ENCODE measurements at places on chromosomes 12 and 14.

GRCh38 chr12:3097186-3097804 is 20.1 kb downstream of the TSPAN9 start:
- no peak for DNase-seq

- DNase-seq, result no peak
Observed at GRCh38 chr12:121456551-121456950, 56.6 kb downstream of the RNF34 start.

DNA sequence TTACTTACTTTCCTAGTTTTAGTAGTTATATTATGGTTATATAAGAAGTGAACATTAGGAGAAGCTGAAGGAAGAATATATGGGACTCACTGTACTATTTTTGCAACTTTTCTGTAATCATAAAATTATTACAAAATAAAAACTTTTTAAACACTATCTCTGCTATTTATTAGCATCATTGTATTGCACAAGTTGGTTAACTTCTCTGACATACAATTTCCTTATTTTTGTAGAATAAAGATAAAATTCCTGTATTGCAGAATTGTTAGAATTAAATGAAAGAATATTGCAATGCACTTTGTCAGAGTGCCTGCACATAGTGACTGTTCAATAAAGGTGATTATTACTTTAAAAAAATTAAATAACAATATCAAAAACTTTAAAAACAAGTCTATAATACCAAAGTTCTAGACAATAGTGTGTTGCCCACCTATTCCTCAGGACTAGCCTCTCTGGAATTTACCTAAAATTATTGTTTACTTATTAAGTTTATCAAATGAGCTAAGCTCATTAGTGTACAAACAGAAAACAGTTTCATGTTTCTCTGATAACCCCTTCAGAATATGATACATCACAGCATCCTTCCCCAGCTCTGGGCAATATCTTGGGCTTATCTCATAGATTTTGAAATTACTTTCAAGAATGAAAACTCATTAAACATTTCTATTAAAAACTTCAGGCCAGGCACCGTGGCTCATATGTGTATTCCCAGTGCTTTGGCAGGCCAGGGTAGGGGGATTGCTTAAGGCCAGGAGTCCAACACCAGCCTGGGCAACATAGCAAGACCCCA is 77.4 kb upstream of the TMPO start:
- no peak for DNase-seq

DNA sequence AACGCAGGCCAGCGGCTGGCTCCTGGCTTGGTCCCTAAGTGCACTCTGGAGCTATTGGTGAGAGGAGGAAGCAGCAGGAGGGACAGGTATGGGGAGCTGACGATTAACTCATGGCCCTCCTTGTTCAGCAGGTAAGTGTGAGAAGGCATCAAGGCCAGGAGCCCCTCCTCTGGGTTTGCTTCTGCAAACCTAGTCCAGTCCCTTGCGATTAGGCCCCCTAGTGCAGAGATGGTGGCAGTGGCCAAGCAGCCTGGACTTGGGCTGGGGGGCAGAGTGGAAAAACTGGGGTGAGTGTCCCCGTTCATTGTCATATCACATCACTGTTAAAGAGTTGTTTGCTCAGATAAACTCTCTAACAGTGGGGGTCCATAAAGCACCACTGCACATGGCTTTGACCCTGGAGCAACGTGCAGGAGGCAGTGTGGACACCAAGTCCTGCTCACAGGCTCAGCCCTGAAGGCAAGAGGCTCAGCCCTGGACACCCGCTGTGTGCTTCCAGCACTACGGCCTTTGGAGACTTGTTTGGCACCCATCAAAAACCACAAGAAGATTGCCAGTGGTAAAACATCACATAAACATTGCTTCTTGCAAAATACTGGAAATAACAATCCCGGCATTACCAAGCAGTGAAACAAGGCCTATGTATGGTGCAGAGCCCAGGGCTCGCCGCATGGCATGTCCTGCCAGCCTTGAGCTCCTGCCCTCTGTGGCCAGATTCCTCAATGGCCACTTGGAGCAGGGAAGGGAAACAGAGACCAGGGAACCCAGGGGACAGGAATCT is 184.3 kb upstream of the RTL1 start:
- DNase-seq, result no peak

GRCh38 chr12:67025543-67026114 is 243.5 kb upstream of the CAND1 start:
- DNase-seq, result no peak

DNA sequence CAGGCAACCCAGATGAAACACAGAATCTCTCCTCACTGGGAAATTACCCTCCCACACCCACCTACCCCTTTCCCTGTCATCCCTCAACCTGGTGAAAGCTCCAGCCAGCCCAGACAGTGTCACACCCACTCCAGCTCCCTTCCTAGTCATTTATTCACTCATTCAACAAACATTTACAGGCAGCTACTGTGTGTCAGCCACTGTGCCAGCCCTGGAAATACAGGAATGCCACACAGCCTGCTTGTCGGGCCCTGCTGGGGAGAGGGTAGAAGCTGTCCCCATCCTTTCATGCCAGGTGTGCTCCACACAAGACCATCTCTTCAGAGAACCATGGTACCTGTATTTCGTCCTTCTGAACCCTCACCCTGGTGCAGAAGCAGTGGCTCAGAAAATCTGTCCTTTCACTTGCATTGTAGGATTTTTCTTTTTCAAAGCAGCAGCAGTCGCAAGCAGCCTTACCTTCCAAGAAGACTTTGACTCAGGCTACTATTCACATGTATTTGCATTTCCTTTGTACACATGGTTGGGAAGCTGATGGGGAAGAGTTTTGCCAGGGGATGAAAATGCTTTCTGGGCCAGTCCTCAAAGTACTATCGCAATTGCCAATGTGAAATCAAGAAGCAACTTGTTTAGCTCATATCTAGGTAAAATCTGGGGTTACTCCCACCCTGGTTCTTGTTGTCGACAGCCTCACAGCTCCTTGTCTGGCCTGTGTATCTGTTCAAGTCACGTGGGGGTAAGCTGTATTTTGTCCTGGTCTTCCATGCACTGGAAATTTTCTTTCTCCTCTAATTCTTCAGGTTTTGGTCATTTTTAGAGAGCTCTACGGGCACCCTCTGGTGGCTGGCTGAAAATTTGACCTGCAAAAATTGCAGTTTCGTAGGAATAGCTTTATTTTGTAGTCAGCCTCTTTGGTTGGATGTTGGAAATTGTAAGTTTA is 147.4 kb upstream of the EGLN3 start:
- peak; percentile 33 for DNase-seq

- no peak for DNase-seq
Observed at GRCh38 chr12:113184098-113184899, 979 bp downstream of the DDX54 start.

DNA sequence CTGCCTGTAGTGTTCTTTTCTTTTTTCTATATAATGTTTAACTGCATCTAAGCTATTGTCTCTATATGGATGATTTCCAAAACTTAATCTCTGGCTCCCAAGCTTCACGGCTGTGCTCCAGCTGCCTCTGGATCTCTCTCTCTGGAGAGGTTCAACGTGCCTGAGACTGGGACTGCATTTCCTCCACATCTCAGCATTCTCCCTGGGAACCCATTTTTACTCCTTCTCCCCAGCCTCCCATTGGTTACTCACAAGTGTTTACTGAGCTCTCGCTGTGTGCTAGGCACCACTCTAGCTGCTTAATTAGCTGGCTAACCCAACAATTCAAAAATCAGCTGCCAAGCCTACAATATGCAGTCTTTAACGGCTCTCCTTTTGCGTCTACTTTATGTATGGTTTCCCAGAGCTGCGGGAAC is 34.7 kb downstream of the FBXL14 start:
- DNase-seq, result no peak

DNA sequence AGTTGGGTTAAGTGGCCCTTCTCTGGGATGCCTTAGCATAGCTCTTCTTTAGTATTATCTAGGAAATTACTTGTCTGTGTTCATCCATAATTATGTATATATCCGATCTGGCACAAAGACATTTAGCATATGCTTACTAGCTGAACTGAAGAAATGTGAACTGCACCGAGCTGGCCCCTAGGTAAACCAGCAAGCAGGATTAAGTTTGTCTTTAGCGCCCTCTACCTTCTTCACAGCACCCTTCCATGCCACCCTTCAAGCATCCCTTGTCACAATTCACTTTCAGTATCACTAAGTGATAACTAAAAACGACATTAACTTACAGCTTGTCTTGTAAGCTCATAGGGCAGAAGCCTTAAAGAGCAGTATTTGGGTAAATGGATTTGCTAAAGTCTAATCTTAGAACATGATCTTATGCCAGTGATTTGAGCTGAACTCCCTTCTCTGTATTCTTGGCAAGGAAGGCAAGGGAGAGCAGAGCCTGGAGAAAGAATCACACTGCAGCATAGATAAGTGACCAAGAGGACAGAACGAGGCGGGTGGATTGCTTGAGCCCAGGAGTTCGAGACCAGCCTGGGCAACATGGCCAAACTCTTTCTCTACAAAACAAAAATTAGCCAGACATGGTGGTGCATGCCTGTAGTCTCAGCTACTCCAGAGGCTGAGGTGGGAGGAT is 2.6 kb upstream of the HAL start:
- peak; percentile 31 for DNase-seq

- no peak for DNase-seq
Observed at GRCh38 chr12:52575948-52576347, 2.3 kb upstream of the KRT74 start.

DNA sequence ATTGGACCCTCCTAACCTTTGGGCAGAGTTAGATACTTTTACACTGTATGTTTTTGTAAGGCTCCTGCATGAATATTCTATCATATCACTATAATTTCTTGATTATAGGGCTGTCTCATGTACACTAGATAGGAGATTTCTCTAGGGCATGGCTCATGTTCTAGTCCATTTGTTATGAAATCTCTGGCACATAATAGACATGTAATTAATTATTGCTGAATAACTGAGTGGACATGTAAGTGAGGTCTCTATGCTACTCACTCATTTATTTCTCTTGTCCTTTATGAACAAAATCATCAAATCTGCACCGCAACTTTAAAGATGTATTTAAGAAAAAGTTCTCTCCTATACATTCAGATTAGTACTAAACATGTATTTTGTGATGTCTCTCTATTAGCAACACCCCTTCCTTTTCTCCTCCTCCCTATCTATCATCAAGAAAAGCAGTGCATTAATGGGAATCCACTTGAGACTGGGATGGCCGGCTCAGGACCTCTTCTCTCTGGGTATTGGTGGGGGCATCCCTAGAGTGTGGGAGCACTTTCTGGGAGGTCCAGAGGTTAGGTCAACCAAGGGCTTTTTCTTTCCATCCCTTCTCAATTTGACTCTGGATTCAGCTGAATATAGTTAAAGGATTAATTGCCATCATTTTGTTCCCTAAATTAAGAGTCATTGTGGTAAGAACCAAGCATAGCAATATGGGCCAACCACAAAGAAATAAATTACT is 168.0 kb upstream of the HMGA2 start:
- no peak for DNase-seq

DNA sequence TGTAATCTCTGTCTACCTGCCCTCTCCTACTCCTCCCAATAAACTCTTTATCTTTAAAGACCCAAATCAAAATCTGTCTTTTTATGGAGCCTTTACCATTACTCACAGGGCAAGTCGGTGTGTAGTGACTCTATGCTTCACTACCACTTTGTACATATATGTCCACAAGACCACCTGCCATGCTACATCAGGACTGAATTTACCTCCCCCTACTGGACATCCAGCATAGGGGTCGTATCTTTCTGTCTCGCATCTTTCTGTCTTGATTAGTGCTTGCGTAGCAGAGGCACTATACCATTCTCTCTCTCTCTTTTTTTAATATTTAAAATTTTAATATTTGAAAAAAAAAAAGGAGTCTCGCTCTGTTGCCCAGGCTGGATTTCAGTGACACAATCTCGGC is 587.5 kb downstream of the SOX5 start:
- no peak for DNase-seq

GRCh38 chr14:64000749-64001148 is 147.9 kb downstream of the SYNE2 start:
- DNase-seq, result no peak

DNA sequence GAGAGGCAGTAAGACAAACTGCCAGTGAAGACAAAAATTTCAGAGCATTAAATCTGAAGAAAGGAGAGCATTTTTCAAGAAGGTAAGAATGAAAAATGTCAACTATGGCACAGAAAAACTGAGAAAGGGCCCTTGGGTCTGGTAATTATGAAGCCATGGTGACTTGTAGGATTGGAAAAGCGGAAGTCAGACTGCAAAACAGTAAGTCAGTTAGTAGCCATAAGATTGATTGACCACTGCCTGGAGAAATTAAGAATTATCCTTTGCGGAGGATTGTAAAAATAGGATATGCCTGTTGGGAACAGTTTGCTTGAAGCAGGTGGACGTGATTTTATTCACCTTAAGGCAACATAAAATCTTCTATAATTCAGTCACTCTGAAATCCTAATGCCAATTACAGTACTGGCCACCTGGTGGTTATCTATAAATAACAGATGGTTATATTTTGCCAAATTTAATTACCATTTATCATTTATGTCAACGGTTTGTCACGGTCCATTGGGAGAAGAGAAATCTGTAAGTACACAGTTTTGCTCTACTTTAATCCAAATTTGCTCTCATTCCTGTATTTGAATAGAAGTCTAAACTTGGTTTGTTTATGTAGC is 127.1 kb upstream of the CNTN1 start:
- no peak for DNase-seq

DNA sequence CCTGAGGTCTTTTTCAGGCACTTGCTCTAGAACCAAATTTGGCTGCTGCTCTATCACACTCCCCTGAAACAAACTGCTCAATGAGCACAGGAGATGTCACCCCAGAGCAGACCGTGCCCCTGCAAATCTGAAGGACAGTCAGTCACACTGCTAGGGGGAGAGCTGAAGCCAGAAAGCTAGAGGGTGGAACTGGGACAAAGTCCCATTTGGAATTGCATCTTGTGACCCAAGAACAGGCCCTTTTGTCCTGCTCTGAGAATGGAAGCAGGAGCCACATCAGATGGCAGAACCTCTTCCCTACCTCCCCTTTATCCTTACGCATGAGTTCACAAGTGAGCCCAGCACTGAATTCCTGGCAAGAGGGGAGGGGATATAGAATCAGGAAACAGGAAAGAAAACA is 64.7 kb downstream of the MAP3K9 start:
- no peak for DNase-seq

GRCh38 chr14:60616461-60616959 is 32.8 kb downstream of the SIX1 start:
- no peak for DNase-seq

GRCh38 chr14:68516342-68516741 is 276.5 kb downstream of the ZFP36L1 start:
- no peak for DNase-seq

DNA sequence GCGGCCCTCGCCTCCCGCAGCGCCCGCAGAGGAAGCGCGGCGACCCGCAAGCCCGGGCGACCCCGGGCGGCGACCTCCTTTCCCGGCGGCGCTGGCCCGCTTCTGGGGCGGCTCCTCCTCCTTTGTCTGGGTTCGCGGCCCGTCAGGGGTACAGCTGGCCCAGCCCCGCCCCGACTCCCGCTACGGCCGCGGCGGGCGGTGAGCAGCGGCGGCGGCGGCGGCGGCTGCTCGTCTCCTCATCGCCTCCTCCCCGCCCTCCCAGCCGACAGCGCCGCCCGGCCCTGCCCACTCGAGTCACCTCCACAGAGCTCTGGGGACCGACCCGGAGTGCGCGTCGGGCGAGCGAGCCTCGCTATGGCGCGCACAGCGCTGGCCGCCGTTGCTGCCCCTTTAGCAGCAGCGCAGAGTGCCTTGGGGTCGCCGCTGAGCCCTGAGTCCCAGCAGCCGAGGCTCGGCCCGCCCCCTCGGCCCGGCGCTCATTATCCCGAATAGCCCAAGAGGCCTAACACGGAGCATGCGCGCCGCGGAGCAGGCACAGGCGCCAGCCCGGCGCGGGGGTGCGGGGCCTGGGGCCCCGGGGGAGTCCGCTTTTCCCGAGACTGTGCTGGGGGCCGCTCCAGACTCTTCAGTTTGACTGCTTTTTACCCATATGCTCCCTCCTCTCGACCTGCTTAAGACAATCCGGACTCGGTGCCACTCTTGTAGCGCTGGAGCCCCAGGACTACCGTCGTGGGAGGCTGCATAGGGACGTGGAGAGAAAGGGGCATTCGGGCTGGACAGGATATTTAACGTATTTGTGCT is at the start of gene SOS2:
Gene SOS2 (minus strand): TSS at position 104 of the 801 bp plus-strand sequence. CDS start 295 bp downstream, outside the sequence.
- peak; percentile 91 for DNase-seq

Measured in anterior cingulate cortex (tissue), 58 donors.